ENCODE measurements at places on chromosomes 5 and 9.

GRCh38 chr9:130640681-130641080 is 23.7 kb upstream of the PRDM12 start:
- DNase-seq = no peak

DNA sequence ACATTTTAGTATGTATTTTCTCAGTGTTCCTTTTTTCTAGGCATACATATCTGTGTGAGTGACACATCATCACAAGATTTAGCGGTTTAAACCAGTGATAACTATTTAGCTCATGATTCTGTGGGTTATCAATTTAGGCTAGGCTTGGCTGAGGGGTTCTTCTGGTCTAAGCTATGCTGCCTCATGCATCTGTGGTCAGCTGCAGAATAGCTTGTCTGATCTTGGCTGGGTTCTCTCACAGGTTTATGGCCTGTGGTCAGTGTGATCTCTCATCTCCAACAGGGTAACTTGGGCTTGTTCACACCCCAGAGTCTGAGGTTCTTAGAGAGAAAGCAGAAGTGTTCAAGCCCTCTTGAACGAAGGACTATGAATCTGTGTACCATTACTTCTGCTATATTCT is 363.3 kb downstream of the KDM4C start:
- peak; percentile 14 for DNase-seq

- no peak for DNase-seq
Observed at GRCh38 chr5:164054461-164054860, 549.0 kb downstream of the MAT2B start.

- no peak for DNase-seq
Observed at GRCh38 chr9:84828046-84828445, 158.5 kb downstream of the NTRK2 start.

DNA sequence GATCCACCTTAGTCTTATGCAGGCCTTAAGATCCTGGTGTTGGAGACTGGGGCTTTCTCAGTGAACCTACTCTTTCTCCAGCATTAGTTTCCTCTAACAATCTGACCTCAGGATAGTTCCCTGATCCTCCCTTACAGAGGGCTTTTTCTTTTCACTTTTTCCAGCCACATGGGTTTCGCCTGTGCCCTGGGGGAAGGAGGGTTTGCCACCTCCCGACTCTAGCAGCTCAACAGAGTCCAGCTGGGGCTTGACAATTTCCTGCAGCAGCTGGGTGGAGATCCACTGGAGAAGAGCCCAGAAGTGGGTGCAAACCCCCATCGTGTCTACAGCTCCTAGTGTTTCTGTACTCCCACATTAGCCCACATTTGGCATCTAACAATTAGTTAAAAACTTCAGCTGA is 7.6 kb upstream of the TMEM252 start:
- DNase-seq = no peak

GRCh38 chr9:94443032-94443722 is 111.7 kb upstream of the PCAT7 start:
- no peak for DNase-seq

- no peak for DNase-seq
Observed at GRCh38 chr5:83095957-83096539, 18.7 kb downstream of the XRCC4 start.

GRCh38 chr5:22901885-22902284 is 48.7 kb upstream of the CDH12 start:
- DNase-seq = no peak

DNA sequence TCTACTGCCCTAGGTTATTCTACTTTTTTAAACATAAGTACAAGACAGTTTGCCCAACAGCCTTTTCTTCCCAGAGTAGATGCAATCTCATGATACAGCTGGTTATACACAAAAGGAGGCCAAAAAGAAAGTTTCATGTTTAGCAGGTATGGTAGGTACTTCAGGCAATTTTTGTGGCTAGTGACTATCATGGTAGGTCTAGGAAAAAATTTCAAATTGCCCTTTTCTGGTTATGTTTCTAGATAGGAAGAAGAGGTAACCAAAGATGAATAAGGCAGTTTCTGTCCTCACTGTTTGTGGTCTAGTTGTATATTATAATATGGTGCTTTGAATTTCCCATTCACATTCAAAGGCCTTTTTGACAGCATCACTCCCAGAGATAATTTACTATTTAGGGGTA is 19.7 kb downstream of the MEGF9 start:
- DNase-seq = no peak

DNA sequence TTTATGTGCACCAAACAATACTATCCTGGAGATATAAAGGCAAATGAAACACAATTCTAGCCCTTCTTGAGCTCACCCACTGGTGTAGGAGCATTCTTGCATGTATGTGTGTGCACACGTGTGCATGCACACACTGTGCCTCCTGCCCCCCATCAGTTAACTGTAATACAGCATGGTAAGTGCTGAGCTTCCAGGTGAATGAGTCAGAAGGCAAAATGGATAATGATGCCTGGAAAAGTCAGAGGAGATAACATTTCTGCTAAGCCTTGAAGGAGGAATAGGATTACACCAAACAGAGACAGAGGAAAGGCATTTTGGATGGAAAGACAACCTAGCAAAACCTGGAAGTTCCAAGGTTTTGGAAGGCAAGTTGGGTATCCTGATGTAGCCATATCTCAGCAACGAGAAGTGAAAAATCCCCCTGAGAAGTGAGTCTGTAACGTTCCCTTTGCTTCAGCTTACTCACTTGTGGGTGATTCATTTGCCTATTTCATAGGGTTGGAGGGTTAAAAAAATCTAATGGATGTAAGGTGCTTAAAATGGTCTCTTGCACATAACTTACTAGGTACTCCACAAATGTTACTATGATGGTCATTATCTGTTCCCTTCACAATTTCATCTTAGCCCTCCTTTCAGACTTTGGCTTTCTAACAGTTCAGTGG is 101.4 kb upstream of the STC2 start:
- DNase-seq = no peak

- DNase-seq = no peak
Observed at GRCh38 chr5:77707791-77708190, 68.3 kb downstream of the TBCA start.

GRCh38 chr5:148992265-148992664 is 70.6 kb downstream of the SH3TC2 start:
- DNase-seq = no peak

DNA sequence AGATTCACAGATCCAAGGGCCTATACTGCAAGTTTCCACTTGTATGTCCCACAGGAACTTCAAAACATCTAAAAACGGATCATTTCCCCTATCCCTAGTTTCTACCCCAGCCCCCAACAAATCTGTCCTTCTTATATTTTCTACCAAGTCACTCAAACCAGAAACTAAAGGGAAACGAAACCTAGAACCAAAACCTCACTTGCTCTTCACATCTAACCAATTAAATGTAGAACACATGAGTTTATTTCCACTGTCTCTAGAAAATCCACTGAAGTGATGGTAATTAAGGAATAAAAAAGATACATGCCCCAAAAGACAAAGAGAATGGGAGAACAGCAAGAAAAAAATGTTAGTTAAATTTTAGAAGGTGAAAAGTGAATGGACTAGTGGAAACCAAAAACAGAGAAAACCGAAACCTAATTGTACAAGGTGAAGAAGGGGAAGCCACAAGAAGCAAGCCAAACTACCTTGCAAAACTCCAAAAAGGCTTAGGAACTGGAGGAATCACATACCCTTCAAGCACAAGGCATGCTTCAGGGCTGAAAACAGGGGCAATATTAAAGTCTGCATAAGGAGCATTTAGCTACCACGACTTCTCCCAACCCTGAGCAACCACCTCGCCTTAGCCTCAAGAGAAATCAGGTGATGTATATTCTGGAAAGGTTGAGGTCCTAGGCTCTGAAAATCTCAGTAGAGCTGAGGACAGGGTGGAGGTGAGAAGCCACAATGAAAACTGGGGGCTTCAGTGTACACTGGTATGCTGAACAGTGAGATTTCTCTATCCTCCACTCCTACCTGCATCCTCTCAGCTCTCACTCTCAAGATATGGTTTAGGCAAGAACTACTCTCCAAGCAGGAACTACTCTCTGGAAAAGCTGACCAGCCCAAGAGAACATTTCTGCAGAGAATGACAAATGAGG is 11.1 kb downstream of the SMU1 start:
- peak; percentile 58 for DNase-seq

- DNase-seq = no peak
Observed at GRCh38 chr5:102865171-102865509, 110.0 kb downstream of the PAM start.

DNA sequence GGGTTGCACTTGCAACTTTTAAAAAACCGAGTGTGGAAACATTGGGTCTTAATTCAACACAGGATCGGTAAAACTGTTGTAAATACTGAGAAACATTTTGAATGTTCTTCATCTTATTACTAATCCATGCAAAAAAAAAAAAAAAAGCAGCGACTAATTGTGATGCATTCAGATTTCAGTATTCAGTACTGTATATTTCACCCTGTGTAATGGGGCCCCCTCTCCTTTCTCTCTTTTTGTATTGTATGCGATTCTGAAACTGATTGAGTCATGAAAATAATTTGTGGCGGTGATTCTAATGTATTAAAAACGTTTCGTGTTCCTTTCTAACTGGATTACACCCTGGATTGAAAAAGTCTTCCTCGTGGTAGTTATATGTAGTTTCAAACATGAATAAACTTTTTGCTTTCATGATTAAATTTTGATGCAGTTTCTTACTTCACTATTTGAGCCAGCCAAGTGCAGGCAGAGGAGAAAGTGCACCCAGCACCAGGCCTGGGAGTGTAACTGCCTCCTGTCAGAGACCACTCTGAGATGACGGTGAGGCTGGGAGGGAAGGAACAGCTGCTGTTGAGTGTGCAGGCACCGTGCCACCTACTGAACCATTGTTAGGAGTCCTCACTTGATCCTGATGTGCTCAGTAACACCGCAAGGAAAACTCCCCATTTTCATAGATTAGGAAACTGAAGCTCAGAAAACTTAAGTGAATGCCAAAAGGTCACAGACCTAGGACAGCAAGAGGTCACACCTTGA is 220.0 kb downstream of the PBX3 start:
- DNase-seq = peak; percentile 6

DNA sequence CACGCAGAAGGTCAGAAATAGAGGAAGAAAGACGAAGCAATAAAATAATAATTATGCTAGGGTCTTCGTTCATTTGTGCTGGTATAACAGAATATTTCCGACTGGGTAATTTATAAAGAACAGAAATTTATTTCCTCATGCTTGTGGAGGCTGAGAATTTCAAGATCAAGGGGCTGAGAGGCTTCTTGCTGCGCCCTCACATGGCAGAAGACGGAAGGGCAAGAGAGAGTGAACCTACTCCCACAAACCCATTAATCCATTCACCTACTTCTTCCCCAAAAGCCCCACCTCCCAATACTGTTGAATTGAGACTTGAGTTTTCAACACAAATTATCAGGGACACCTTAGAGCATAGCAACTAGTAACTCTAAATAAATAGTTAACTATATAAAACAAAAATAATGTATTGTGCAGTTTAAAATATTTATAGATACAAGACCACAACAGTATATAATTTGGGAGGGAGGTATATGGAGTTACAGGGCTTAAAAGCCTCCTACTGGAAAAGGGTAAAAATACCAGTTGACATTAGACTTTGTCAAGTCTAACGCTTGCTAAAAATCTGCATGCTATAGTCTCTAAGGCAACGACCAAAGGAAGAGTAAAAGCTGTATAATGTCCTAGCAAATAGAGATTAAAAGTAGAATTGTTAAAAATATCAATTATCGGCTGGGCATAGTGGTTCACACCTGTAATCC is 40.3 kb upstream of the NAA35 start:
- DNase-seq = peak; percentile 41

DNA sequence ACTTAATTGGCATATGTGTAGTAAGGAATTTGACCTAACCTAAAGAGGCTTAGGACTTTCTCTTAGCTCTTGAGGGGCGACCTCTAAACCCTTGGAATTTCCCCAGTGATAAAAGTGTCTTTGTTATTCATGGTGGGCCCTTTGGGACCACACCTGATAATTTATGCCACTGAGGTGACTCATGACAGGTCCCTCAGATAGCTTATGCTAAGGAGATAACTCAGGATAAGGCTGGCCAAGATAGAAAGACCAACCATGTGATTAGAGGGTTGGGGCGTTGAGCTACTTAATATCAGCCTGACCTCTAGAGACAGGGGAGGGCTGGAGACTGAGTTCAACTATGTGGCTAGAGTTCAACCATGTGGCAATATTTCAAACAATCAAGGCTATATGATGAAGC is 218.1 kb downstream of the AP3B1 start:
- no peak for DNase-seq

DNA sequence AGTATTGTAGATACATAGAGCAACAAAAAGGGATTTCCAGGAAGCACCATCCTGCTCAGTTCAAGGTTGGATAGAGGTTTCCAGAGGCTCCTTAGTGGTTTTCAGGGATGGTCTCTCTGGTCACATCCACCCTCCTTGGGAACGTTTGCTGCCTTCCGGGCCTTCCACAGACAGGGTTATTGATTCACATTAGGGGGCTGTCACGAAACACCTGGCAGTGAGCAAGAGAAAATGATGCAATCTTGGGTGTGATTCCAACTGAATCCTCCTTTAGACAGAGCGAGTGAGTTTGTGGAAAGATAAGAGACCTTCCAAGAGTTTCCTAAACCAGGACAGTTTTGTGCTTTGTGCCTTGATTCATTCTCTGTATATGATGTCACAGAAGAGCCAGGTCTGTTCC is 43.8 kb upstream of the CTSL start:
- no peak for DNase-seq

GRCh38 chr5:16889203-16889971 is 46.7 kb downstream of the MYO10 start:
- DNase-seq = no peak

DNA sequence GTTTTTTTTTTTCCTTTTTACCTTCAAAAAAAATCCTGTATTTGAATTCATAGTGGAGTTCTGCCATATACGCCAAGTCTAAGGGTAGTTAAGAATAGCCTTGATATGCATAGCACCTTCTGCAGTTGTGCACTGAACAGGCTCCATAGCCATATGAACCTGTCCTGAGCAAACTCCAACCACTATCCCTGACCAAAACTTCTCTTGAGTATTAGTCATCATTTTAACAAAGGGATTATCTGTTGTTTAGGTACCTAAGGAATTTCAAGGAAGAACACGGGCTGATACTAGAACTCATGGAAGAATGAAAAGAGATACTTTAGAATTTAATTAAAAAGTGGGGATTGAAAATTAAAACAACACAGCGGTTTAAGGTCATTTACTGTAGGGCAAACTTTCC is 1.9 kb upstream of the FBXO38 start:
- no peak for DNase-seq

DNA sequence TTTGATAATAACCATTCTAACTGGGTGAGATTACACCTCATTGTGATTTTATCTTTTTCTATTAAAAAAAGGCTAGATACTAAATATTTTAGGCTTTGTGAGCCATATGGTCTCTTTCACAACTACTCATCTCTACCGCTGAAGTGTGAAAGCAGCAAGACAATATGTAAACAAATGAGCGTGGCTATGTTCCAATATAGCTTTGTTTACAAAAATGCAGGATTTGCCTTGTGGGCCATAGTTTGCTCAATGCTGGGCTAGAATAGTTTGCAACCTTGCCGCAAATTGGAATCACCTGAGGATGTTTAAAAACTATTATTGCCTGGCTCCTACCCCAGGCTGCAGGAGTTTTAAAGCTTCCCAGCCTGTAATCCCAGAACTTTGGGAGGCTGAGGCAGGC is 10.2 kb upstream of the GPR150 start:
- no peak for DNase-seq
